ENCODE measurements at places on chromosomes 2 and 18. TPM values are rescaled to one million over a fixed set of nuclear protein-coding genes. Genes with fewer than 3 reads are reported as not detected.

- no peak for DNase-seq
- H3K4me3 ChIP-seq: no peak overlapping the region
- no peak overlapping the region for H3K27ac ChIP-seq
Observed at GRCh38 chr18:48840491-48840877, 110.3 kb downstream of the SMAD7 start.

DNA sequence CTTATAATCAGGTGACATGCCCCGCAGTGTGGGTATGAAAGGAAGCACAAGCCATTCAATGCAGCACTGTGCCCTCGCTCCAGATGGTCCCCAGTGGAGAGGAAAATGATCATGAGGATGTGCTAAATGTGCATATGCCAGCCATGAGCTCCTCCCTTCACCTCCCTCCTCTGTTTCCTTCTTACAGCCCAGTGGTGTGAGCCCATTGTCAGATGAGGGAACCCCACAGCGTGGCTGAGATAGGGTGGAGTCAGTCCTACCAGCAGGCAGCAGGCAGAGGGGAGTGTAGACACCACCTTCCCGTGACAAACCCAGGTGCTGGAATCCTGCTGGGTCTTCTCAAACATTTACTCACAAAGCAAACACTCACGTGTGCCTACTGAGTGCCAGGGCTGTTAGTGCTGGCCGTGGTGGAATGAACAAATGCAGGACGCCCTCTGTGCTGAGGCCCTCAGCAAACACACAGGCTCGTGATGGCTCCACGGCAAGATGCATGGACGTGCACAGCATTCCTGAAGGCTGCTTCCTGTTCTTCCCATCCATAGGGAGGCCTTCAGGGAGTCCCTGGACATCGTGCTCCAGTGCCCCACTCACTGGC is 181.7 kb upstream of the TPO start:
- no peak for DNase-seq
- H3K27ac ChIP-seq: no peak overlapping the region
- H3K4me1 ChIP-seq: no peaks in the 10 kb centered on the region
- H3K27me3 ChIP-seq: no peaks in the 10 kb centered on the region

- peaks cover 49% of the 10 kb centered on the region for H3K4me1 ChIP-seq
- peak overlapping the region; percentile 33 for H3K4me3 ChIP-seq
- H3K27me3 ChIP-seq: no peaks in the 10 kb centered on the region
Observed at GRCh38 chr2:237662671-237663093, 35.3 kb downstream of the LRRFIP1 start.

Gene ALPP
- not detected for total RNA-seq

DNA sequence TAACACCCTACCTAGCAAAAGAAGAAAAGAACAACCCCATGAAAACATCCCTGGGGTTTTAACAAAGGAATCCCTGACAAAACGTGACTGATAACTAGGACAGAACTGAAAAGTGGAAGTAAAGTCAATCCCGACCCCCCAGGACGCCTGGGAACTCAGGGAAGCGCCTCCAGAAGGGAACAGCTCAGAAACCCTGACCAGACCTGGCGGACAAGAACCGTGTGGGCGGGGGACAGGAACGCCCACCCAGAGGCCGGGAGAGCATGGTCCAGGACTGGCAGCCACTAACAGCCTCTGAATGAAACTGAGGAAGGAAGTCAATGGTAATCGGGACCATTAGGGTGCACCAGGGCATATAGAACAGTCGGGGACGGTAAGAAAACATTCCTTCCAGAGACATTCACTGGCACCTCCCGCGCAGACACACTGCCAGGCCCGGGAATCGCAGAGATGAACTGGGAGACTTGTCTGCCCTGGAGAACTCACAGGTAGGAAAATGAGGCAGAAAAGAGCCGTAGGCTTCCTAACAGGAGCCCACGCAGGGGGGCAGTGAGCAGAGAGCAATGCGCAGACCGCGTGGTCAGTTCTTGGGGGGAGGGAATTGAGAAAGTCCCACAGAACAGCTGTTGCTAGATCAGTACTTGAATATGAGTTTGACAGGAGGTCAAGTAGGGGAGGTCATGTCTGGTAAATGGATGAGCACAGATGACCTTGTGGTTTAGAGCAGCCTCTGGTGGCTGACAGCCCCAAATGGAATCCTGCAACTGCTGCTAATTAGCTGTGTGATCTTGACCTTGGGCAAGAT is 1.3 kb upstream of the TBC1D8 start:
- H3K4me3 ChIP-seq: peak overlapping the region; percentile 81
- no peaks in the 10 kb centered on the region for H3K27me3 ChIP-seq
- H3K36me3 ChIP-seq: no peaks in the 10 kb centered on the region
- H3K4me1 ChIP-seq: peaks cover 36% of the 10 kb centered on the region

GRCh38 chr2:52884761-52885352 is 882.7 kb upstream of the CHAC2 start:
- no peaks in the 10 kb centered on the region for H3K36me3 ChIP-seq
- no peaks in the 10 kb centered on the region for H3K4me1 ChIP-seq
- no peaks in the 10 kb centered on the region for H3K27me3 ChIP-seq
- no peak for DNase-seq

DNA sequence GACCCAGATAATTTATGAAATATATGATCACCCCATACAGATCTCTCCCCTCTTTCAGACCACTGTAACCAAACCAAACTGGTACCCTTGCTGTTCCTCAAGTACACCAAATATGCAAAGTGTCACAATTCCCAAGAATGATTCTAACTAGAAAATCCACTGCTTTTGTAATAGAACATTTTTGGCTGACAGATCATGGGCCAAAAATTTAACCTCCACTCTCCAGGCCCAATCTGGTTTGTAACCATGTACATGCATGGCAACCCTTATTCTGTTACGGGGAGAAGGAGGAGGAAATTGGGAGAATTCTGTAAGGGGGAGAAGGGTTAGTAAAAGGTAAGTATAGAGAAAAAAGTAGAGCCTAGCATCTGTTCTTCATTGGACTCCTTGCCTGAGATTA is 62.0 kb downstream of the IKZF2 start:
- H3K27me3 ChIP-seq: no peaks in the 10 kb centered on the region
- no peak for DNase-seq
- no peaks in the 10 kb centered on the region for H3K36me3 ChIP-seq
- no peak overlapping the region for H3K4me3 ChIP-seq
- H3K27ac ChIP-seq: no peak overlapping the region
- H3K4me1 ChIP-seq: peaks cover 35% of the 10 kb centered on the region

- H3K4me3 ChIP-seq: no peak overlapping the region
- no peak overlapping the region for H3K27ac ChIP-seq
- H3K27me3 ChIP-seq: no peaks in the 10 kb centered on the region
- H3K4me1 ChIP-seq: no peaks in the 10 kb centered on the region
- peaks cover 56% of the 10 kb centered on the region for H3K36me3 ChIP-seq
Observed at GRCh38 chr2:202780514-202781021, 91.0 kb downstream of the ICA1L start.

Gene NEB
- 0.42 TPM for total RNA-seq

Gene TEX44
- total RNA-seq: not detected

GRCh38 chr2:139684286-139684860 is 904.2 kb upstream of the NXPH2 start:
- H3K27ac ChIP-seq: no peak overlapping the region
- H3K36me3 ChIP-seq: no peaks in the 10 kb centered on the region
- H3K4me1 ChIP-seq: no peaks in the 10 kb centered on the region
- no peaks in the 10 kb centered on the region for H3K27me3 ChIP-seq

DNA sequence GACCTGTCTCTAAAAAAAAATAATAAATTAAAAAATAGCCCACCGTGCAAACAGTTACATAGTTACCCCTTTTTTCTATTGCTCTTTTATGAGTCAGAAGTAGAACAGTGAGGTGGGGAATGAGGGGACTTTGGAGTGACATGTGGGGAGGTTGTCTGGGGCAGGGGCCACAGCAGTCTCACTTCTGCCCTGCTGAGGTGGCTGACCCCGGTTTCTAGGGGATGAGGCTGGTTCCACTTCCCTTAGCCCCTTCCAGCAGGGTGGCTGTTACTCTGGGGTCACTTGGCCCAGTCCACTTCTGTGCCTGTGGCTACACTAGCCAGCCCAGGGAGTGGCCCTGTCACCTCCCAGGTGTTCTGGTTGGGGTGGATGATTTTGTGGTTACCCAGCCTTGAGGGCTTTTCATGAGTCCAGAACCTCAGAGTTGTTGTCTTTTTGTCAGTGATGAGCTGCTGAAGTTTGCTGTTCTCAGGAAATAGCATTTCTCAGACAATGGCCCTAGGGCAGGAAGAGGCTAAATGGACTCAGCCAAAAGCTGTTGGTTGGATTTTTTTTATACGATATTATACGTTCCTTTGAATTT is 28.0 kb upstream of the SCLY start:
- no peaks in the 10 kb centered on the region for H3K4me1 ChIP-seq
- no peak overlapping the region for H3K27ac ChIP-seq
- H3K36me3 ChIP-seq: peaks cover 67% of the 10 kb centered on the region
- no peak for DNase-seq
- H3K27me3 ChIP-seq: no peaks in the 10 kb centered on the region
- H3K4me3 ChIP-seq: no peak overlapping the region

Gene ZNF519
- total RNA-seq: 3.0 TPM

DNA sequence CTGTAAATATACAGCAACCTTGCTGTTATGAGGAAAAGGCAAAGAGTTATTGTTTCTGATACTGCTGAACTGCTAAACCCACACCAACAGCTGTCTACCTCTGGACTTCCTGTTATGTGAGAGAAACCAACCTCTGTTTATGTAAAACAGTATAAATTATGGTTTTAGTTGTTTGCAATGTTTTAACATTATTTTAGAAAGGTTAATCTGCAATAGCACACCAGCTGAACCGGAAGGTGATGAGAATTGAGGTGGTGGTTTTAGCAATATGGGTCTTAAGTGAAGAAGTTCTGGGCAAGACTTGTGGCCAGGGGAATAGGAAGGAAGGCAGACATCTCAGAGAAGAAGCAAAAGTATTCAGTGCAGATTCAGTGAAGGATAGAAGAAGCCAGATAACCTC is 237.8 kb downstream of the PLCL1 start:
- H3K27me3 ChIP-seq: no peaks in the 10 kb centered on the region
- H3K4me1 ChIP-seq: no peaks in the 10 kb centered on the region
- no peak overlapping the region for H3K4me3 ChIP-seq
- no peak overlapping the region for H3K27ac ChIP-seq

DNA sequence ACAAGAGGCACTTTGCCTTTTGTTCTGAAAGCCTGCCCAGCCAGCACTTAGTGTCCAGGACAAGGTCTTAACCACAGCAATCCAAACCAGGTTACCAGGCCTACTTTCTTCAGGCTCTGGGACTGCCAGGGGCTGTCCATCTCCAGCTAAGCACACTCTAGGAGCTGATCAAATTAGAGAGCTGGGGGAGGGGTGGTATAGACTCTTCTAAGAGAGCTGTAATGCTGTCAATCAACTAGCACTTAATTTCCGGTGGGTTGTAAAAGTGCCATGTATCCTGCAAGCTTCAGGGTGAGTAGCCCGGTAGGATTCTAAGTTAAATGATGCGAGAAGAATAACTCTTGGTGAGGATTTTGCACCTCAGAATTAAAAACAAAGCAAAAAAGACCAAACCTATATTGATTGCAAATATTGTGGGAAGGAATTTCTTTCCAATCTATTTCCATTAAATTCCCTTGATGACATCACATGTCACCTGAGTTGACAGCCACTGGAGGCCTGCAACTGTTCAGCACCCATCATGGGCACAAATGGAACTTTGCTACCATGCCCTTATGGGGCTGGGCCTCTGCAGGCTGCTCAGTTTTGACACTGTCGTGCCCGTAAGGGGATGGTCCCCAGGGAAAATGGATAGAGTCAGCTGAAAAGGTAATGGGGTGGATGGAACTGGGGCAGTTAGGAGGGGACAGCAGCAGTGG is 8.7 kb upstream of the COX7A2L start:
- no peak overlapping the region for H3K27ac ChIP-seq
- no peak overlapping the region for H3K4me3 ChIP-seq
- DNase-seq: no peak
- H3K4me1 ChIP-seq: peaks cover 5% of the 10 kb centered on the region

DNA sequence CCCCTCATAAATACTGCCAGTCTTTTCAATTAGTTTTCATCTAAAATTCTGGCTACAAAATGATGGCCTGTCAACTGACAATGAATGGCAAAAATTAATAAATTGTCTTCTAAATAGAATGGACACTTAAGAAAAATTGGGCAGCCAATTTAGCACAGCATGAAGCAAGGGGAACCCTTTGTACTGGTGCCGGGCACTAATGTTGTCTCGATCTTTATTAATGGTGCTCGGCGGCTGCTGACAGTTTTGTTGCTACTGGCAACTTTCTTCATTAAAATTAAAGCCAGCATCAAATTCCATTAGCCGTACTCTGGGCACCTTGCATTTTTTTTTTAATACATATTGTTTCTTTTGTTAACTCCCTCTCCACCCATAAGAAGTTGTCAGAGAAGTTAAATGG is 309.3 kb downstream of the GBX2 start:
- H3K4me1 ChIP-seq: no peaks in the 10 kb centered on the region
- no peak overlapping the region for H3K27ac ChIP-seq
- H3K27me3 ChIP-seq: no peaks in the 10 kb centered on the region
- H3K36me3 ChIP-seq: no peaks in the 10 kb centered on the region

- H3K27me3 ChIP-seq: no peaks in the 10 kb centered on the region
- no peaks in the 10 kb centered on the region for H3K36me3 ChIP-seq
- no peaks in the 10 kb centered on the region for H3K4me1 ChIP-seq
- no peak overlapping the region for H3K4me3 ChIP-seq
Observed at GRCh38 chr2:71824436-71824835, 323.2 kb downstream of the CYP26B1 start.

- no peaks in the 10 kb centered on the region for H3K27me3 ChIP-seq
- no peaks in the 10 kb centered on the region for H3K36me3 ChIP-seq
- no peak overlapping the region for H3K4me3 ChIP-seq
- no peak overlapping the region for H3K27ac ChIP-seq
- DNase-seq: no peak
- no peaks in the 10 kb centered on the region for H3K4me1 ChIP-seq
Observed at GRCh38 chr18:73861771-73862170, 285.9 kb downstream of the FBXO15 start.

Gene DNAH6
- 0.42 TPM for total RNA-seq

- DNase-seq: no peak
- H3K27ac ChIP-seq: no peak overlapping the region
- no peaks in the 10 kb centered on the region for H3K4me1 ChIP-seq
- H3K27me3 ChIP-seq: no peaks in the 10 kb centered on the region
- H3K36me3 ChIP-seq: no peaks in the 10 kb centered on the region
Observed at GRCh38 chr18:68611311-68611710, 103.6 kb downstream of the TMX3 start.

GRCh38 chr2:120451334-120451733 is 105.4 kb downstream of the INHBB start:
- H3K27me3 ChIP-seq: no peaks in the 10 kb centered on the region
- no peaks in the 10 kb centered on the region for H3K4me1 ChIP-seq
- no peak overlapping the region for H3K27ac ChIP-seq
- H3K36me3 ChIP-seq: no peaks in the 10 kb centered on the region

GRCh38 chr2:239106314-239106908 is 258.5 kb downstream of the TWIST2 start:
- H3K4me1 ChIP-seq: peaks cover 24% of the 10 kb centered on the region
- H3K27ac ChIP-seq: no peak overlapping the region
- no peak overlapping the region for H3K4me3 ChIP-seq
- peaks cover 99% of the 10 kb centered on the region for H3K36me3 ChIP-seq
- H3K27me3 ChIP-seq: no peaks in the 10 kb centered on the region

DNA sequence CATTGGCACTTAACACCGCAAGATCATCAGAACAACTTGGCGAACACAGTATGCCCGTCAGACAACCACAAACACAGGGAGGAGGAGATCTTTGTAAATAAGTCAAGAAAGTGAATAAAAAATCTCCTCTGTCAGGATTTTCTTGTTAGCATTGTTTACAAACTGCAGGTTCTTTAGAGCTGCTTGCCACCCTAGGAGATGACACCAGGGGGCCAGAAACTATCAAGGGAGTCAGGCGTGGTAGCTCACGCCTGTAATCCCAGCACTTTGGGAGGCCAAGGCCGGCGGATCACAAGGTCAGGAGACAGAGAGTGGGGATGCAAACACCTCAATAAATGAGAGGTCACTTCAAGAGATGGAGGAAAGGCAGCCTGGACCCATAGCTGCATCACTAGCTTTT is 428.1 kb downstream of the SETBP1 start:
- no peaks in the 10 kb centered on the region for H3K36me3 ChIP-seq
- no peak for DNase-seq
- no peaks in the 10 kb centered on the region for H3K27me3 ChIP-seq

All from esophagus muscularis mucosa (tissue), 4 donors.